Activated naive CD8-positive, alpha-beta T cell treated with anti-CD3 and anti-CD28 coated beads for 36 hours (primary cell): ENCODE measurements at places on chromosomes 12 and 14.
A peak's percentile ranks its signal among the peaks of the same experiment; 100 is the strongest.

DNA sequence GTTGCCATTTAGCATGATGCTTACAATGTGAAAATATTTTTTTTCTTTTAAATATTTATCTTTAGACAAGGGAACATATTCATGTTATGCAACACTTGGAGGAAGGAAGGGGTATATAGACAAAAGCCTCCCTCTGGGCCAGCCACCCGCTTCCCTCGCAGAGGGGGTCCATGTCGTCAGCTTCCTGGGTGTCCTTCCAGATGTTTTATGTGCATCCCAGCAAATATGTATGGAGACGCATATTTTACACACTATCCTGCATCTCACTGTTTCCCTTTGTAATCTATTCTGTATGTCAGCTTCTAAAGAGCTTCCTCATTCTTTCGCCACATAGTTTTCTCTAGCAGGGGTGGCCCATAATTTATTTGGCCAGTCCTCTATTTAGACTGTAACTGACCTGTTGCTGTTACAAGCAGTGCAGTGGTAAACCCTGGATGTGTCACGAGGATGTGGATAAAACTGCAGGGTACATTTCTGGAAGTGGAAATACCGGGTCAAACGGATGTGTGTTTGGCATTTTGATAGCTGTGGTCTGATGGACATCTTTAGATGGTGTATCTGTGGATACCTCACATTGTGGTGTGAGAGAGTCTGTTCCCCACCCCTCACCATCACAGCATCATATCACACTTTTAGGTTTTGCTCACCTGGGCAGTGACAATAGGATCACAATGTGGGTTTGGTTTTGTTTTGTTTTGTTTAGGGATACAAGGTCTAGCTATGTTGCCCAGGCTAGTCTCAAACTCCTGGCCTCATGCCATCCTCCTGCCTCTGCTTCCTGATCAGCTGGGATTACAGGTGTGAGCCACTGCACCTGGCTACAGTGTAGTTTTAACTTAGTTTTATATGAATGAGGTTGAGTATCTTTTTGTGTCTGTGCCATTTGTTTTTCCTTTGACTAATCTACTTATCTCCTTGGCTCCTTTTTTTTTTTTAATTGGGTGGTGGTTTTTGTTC, 31.6 kb downstream of the FAM222A start:
- DNase-seq, result no peak

GRCh38 chr12:75271576-75271975, 58.5 kb downstream of the CAPS2 start:
- DNase-seq, result no peak

GRCh38 chr12:59085690-59086089, 165.4 kb upstream of the LRIG3 start:
- DNase-seq, result no peak

- DNase-seq, result no peak
Observed at GRCh38 chr12:53336181-53336681, at the start of gene SP7. Gene SP7 (minus strand): TSS chr12:53336354. CDS start chr12:53335646, 708 bp downstream.

DNA sequence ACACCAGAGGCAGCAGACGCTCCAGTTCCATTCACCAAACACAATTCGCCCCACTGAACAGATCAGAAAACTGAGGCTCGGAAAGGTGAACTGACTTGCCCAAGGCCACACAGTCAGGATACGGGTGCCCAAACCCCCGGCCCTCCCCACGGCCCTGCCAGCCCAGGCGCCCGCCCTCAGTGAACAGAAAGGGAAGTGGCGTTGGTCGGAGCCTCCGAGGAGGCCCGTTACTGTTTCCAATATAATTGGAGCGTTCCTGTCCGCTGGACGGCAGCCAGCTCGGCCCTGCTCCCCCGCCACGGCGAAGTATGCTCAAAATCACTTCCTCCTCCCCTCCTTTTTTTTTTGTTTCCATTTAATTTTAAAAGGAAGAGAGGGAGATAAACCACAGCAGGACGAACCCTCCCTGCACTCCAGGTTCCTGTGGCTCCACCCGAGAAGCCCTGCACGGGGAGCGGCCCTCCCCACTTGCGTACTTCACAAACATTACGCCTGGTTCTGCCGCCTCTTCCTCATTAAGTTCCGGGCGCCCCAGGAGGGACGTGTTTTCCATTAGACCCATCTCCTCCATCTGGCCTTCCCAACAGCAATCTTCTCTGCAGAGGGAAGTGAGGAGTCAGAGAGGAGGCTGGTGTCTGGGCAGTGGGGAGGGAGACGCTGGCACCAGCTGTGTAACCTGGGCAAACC, 61.1 kb downstream of the NCOR2 start:
- DNase-seq, result no peak

- DNase-seq, result no peak
Observed at GRCh38 chr14:96627811-96628775, 125.9 kb downstream of the PAPOLA start.

DNA sequence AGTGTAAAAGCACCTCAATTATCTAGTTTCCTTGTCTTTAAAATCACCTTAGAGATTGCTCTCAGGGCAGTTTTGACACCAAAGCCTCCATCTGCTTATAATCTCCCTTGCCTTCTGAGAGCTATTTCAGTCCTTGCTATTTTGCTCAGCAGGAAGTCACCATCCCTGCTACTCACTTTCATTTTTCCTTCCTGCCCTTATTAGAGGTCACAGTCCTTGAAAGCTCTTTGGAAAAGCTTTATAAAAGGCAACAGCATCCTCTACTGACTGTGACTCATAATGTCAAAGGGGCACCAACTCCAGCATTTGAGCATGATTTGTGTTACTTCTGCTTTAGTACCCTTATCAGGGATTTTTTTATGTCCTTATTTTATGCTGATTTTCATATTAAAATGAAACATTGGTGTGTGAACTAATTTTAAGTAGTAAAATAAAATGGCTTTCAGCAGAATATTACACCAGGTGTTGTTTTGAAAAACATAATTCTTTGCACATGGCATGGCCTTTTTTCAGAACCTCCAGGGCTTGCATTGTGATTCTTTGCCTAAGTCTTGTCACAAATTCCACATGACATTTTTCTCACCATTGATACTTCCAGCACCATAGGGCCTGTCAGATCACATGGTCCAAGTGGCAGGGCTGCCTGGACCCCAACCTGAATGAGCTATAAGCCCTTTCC, 213.0 kb downstream of the ADAMTS20 start:
- no peak for DNase-seq

GRCh38 chr12:54029529-54030441, 1.5 kb downstream of the HOXC6 start:
- DNase-seq, result no peak

- DNase-seq, result no peak
Observed at GRCh38 chr12:111971800-111972199, 41.2 kb downstream of the TMEM116 start.

DNA sequence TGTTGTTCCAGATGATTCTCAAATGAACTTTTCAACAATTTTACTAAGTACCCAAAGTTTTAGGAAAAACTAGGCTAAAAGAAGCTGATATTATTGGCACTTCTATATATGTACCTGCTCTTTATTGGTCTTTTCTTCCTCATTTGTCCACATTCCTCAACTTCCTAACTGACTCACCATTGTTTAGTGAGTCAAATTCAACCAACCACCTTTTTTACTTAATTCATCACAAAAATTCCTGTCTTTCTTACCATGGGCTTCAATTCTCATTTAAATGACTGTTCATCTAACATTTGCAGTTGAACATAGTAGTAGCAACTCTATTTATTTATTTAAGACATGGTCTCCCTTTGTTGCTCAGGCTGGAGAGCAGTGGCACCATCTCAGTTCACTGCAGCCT, 47.6 kb upstream of the SLC2A13 start:
- no peak for DNase-seq

- no peak for DNase-seq
Observed at GRCh38 chr14:54597795-54598443, 31.0 kb downstream of the SAMD4A start.

- DNase-seq, result no peak
Observed at GRCh38 chr14:61262082-61262481, 19.1 kb downstream of the TMEM30B start.

DNA sequence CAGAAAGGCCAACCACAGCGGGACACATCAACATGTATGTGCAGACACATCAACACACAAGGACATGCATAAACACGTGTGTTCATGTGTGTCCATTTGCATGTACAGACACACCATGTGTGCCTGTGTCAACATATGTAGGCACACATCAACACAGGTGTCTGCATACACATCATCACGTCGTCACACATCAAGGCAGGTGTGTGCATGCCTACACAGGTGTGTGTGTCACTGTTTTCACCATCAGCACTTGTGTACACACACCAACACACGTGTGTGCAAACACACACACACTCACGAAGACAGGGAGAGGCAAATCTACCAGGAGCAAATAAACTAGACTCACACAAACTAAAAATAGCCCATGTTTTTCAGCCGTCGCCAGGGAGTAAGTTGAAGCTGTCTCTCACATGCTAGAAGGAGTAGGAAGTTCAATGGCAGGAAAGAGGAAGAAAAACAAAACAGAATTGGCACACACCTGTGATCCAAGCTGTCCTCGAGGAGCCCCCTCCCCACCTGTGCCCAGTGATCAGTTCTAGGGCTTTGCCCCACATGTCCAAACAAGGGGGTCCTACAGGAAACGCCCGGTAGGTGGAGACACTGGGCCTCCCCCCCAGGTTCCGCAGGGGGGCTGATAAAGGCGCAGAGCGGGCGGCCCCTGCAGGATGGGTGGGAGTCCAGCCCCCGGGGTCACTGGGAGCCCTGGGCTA, 7.4 kb downstream of the SCARB1 start:
- no peak for DNase-seq

- DNase-seq, result no peak
Observed at GRCh38 chr12:120666571-120667390, 20.2 kb upstream of the MLEC start.

- no peak for DNase-seq
Observed at GRCh38 chr12:5308996-5309395, 122.9 kb upstream of the NTF3 start.

- DNase-seq, result no peak
Observed at GRCh38 chr12:67645601-67646000, 2.9 kb upstream of the DYRK2 start.

- DNase-seq, result no peak
Observed at GRCh38 chr14:36746872-36747271, 85.2 kb downstream of the PAX9 start.

GRCh38 chr14:65071544-65071943, 30.8 kb downstream of the MAX start:
- no peak for DNase-seq

DNA sequence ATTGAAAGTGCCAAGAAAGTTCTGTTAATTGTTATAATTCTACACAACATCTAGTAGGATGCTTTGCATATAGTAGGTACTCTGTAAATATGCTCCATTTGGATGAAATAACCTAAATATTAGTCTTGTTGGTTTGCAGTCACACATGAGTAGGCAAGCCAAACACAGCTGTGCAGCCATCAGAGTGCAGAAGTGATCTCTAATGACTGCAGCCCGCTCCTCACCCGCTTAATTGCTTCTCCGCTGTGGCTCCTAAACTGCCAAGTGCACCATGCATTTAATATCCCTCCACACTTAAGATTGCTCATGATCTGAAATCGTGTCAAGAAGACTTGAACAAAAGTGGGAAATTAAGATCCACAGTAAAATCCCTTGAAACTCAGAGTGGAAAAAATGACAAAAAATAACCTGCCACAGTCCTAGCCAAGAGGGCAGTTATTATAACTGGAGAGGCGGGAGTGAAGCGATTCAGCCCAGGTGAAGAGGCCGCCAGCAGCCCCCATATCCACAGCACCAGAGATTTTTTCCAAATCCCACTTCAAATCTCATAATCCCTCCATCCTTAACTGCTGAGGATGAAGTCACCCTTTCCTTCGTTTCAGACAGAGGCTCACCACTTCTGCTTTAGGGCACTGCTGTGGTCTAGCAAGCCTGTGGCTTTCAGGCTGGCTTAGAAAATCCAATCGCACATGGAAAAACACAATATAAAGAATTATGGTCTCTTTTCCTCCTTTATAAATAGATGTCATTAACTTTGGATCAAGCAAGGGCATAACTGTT, 69.5 kb downstream of the TMEM30B start:
- no peak for DNase-seq

- peak; percentile 53 for DNase-seq
Observed at GRCh38 chr12:105420659-105421240, 90.3 kb downstream of the C12orf75 start.

GRCh38 chr12:39341179-39341578, 101.7 kb downstream of the KIF21A start:
- no peak for DNase-seq

GRCh38 chr12:117359029-117359845, 2.2 kb downstream of the NOS1 start:
- no peak for DNase-seq

DNA sequence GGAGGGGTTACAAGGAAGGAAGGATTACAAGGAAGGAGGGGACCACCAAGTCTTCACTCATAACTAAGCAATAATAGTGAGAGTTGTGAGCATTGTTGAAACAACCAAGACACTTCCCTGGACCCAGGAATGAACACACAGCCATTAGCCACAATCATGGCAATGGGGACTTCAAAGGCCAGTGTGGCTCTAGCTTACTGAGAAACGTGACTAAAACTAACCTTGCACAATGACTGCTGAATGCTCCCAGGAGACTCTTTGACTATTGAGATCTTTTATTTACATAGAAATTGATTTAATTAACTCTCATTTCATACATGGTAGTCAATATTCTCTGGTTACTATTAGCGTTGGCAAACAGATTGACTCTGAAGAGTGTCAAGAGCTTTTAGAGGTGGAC, 263.0 kb upstream of the SOX5 start:
- DNase-seq, result no peak

GRCh38 chr12:65511912-65512311, 233.4 kb downstream of the MSRB3 start:
- no peak for DNase-seq

- no peak for DNase-seq
Observed at GRCh38 chr14:89214221-89214965, 202.6 kb downstream of the FOXN3 start.
